ENCODE measurements at places on chromosomes 3 and 15.

GRCh38 chr15:73809728-73810501, 56.8 kb upstream of the INSYN1 start:
- DNase-seq, result peak; percentile 55

DNA sequence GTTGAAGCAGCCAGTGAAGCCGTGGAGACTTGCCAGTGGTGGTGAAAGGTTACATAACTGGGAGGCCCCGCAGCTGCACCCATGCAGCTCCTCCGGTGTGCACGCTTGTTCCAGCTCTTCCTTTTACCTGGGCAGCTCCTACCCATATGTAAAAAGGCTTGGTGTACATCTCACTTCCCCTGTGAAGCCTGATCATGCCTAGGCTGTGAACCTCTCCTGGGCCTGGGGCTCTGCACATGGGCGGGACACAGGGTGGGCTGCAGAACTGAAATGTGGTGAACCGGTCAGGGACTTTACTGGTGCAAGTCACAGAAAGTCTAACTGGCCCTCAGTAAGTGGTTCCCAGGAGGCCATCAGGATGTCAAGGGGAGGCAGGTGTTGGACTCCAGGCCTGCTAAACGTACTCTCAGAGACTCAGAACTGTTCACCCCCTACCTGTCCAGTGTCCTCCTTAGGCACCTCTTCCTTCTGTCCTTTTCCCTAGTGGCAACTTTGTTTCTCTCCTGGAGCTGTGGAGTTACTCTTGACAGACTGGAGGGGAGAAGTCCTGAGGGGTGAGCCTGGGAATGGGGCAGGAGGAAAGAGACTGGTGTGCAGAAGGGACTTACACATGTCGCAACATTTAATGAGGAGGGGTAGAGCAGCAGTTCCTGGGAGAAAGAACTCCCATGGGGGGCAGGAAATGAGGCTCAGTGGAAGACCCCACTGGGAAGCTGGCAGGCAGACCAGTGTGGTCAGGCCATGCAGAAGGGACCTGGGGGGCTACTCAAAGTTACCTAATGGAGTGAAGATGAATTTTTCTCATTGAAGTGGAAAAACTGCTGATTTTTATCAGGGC, 148.1 kb downstream of the EEFSEC start:
- no peak for DNase-seq

DNA sequence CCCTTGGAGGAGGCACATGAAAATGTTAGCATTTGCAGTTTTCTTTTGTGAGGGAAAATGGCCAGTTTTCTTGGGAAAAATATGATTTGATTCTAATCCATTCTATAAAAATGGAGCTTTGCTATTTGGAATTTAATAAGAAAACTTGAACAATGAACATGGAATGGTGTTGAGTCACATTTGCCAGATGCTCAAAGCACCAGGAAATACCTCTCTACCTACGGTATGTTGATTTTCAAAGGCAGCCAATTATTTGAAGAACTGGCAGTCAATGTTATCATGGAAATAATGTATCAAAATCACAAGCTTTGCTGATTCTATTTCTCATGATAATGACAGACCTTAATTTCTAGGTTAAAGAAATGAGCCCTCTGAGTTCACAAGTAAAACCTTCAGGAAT, 14.9 kb downstream of the NME9 start:
- peak; percentile 42 for DNase-seq

DNA sequence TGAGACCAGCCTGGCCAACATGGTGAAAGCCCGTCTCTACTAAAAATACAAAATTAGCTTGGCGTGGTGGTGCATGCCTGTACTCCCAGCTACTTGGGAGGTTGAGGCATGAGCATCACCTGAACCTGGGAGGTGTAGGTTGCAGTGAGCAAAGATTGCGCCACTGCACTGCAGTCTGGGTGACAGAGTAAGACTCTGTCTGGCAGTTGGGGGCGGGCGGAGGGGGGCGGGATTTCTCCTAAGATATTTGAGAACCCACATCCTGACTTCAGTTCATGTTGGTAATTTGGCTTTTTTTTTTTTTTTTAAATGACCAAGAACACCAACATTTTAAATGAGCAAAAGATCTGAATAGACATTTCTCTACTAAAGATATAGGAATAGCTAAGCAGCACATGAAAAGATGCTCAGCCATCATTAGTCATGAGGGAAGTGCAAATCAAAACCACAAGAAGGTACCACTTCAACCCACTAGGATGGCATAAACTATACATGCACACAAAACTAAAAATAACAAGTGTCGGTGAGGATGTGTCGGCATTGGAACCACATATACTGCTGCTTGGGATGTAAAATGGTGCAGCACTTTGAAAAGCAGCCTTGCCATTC, 75.6 kb upstream of the LMOD3 start:
- no peak for DNase-seq

- DNase-seq, result peak; percentile 29
Measured at GRCh38 chr3:114624047-114624445, 330.2 kb downstream of the TIGIT start.

DNA sequence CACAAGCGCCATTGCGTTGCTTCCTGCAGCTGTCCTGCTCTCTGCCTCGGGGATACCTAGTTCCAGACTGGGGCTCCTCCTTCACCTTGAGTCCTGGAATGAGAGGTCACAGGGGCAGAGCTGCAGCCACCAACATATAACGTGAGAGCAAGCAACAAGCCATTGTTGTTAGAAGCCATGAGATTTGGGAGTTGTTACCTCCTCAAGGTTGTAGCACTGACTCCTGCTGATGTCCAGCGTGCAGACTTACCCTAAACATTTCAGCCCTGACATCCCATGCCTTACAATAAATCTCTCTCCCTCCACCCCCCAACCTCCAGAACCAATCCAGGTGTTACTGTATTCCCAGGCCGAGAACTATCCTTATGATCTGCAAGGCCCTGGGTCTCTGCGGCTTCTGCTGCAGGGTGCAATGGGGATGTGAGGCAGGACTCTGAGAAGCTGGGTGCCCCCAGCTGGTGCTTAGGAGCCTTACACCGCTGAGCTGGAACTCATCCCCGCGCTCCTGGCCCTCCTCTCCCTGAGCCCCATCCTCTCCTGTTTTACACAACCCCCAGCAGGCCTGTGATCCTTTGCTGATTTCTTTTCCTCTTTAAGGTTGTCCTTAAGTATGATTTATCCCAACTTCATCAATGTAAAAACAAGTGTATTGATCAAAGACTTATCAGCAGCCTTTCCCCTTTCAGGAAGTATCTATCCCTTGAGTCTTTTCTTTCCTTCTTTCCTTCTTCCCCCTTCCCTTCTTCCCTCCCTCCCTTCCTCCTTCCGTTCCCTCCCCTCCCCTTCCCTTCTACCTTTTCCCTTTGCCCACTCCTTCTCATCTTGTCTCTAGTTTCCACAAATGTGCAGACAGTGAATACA, 84.2 kb upstream of the ABHD2 start:
- peak; percentile 65 for DNase-seq

DNA sequence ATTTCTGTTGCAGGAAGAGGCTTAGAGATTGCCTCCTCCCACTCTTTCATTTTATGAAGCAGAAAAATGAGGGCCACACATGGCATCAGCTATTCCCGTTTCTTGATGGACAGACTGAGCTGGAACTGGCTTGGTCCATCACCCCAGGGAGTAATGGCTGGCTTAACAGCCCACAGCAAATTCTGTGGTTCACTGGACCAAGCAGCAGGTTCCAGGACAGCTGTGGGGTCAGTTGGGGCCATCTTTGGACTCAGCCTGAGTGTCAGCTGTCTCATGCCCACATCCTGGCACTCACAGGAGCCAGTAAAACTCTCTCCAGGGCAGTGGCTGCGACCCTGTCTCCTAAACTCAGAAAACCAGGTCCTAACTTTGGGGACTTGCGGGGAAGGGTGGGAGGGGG, 36.5 kb downstream of the ZDHHC19 start:
- DNase-seq, result no peak

GRCh38 chr3:40166997-40167396, 142.5 kb upstream of the EIF1B start:
- no peak for DNase-seq

- DNase-seq, result peak; percentile 37
Measured at GRCh38 chr3:183489455-183490210, 61.2 kb upstream of the MCF2L2 start.

- peak; percentile 61 for DNase-seq
Measured at GRCh38 chr3:144771381-144771870, 799.8 kb downstream of the DIPK2A start.

GRCh38 chr15:101088271-101088670, 163.6 kb downstream of the CHSY1 start:
- no peak for DNase-seq

GRCh38 chr3:65992106-65992505, 46.6 kb downstream of the MAGI1 start:
- no peak for DNase-seq

DNA sequence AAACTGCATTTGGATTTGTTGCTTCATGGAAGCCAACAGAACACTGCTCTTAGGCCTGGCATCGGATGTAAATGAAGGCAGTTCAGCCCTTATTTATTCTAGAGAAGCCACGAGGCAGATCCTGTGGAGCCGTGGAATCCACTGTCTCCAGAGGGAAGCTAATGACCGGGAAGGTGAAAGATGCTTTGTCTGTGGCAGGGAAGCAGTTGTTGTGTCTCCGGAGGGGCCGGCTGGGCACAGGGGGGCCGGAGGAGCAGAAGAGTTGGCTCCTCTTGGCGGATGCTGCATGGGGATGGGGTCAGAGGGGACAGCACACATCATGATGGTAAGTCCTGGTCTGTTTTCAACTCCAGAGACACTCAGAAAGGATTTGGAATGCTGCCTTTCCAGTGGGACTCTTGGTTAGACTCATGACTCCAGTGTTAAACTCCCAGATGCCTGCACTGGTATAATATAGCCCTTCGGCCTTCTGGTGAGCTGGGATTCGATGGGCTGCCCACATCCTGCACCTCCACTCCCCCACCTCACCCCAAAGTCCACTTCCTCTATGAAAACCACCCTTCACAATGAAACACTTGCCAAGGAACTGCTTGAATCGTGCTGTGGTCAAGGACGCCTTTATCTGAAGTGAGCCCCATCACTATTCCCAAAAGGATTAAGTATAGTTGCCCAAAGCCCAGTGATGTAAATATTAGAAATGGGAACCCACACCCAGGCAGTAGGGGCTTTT, 33.6 kb downstream of the TPM1 start:
- no peak for DNase-seq

GRCh38 chr3:9196020-9196419, 53.4 kb downstream of the SRGAP3 start:
- no peak for DNase-seq

GRCh38 chr15:67397139-67397538, 123.8 kb upstream of the C15orf61 start:
- peak; percentile 19 for DNase-seq

GRCh38 chr3:52532838-52533622, 627 bp downstream of the NT5DC2 start:
- peak; percentile 23 for DNase-seq

DNA sequence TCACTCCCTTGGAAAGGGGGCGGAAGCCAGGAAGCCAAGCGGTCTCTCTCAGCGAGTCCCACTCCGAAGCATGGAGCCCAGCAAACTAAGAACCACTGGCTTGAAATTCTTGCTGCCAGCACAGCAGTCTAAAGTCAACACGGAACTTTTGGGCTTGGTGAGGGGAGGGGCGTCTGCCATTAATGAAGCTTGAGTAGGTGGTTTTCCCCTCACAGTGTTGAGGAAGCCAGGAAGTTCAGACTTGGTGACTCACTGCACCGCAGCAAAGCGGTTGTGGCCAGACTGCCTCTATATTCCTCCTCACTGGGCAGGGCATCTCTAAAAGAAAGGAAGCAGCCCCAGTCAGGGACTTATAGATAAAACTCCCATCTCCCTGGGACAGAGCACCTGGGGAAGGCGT, 665.4 kb upstream of the CBLB start:
- peak; percentile 58 for DNase-seq

GRCh38 chr3:132662212-132662611, 2.1 kb downstream of the UBA5 start:
- no peak for DNase-seq

DNA sequence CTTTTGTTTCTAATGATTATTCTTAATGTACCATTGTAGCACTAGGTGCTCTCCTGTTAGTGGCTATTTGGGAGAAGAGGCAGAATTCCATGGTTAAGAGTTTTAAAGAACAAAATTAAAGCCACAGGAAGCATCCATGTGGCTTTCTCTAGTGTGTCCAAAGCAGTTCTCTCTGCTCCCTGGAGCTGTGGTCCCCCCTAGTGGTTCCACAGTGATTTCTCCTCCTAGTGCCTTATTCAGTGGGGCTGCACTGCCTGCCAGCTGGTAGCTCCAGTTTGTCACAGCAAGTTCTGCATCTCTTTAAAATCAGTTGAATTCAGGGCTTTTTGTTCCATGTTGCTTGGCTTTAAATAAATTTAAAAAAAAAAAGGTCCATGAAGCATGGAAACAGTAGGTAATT, 39.6 kb upstream of the FAM98B start:
- DNase-seq, result peak; percentile 73

DNA sequence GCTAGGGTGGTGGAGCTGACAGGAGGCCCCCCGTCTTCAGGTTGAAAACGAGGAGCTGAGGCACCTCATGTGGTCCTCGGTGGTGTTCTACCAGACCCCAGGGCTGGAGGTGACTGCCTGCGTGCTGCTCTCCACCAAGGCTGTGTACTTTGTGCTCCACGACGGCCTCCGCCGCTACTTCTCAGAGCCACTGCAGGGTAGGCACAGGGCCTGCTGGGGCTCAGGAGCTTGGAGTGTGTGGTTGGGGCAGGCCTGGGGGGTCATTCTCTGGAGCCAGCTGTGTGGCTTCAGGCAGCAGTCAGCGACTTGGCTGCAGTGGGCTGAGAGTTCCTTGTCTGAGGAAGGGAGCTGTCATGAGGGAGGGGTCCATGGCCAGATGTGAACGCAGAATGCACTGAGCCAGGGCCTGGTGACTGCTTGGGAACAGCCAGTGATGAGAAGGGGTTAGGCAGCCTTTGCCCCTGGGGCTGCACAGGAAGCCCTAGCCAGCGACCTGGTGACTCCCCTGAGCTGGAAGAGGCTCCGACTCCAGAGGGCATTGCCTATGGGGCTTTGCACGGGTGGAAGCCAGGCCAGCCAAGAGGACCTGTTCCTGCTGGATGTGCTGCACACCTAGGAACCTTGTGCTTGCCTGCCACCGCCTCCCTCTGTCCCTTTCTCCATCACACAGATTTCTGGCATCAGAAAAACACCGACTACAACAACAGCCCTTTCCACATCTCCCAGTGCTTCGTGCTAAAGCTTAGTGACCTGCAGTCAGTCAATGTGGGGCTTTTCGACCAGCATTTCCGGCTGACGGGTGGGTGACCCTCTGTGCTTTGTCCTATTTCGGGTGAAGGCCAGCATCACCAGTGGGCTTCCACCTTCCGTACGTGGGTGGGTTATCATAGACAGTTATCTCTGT, 4.9 kb upstream of the STAB1 start:
- no peak for DNase-seq

GRCh38 chr3:152176998-152177397, 91.7 kb upstream of the MBNL1 start:
- DNase-seq, result peak; percentile 48

DNA sequence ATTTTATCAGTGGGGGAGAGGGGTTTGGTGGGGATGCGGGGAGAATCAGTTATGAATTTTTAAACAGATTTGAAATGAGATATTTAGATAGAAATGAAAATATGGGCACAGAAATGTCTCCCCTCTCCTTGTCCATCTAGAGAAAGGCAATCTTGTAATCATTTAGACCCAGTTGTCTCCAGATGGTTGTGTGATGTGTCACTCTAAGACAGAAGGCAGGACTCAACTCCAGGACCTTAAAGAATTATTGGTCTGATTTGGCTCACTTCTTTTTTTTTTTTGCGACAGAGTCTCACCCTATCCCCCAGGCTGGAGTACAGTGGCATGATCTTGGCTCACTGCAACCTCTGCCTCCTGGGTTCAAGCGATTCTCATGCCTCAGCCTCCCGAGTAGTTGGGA, 77.2 kb downstream of the EOMES start:
- peak; percentile 67 for DNase-seq
